ENCODE measurements at places on chromosomes 5 and 9.

DNA sequence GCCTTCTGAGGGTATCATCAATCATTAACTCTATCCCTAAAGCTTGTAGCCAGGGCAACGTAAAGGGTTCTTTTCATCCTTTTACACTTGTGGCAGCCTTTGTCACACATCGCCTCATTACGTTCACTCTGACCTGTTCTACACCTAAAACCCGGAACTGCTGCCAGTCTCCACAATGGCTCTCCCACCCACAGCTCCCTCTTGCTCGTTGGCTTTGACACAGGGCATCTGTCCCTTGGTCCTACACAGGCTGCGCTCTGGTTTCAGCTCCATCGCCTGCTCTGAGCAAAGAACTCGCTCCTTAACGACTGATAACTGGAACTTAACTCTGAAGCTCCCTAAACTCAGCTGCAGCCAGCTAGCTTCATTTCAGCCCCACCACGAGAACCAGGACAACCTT is 112.8 kb upstream of the CTNND2 start:
- DNase-seq = no peak

GRCh38 chr9:121067640-121068039 is 7.1 kb upstream of the CNTRL start:
- no peak for DNase-seq

DNA sequence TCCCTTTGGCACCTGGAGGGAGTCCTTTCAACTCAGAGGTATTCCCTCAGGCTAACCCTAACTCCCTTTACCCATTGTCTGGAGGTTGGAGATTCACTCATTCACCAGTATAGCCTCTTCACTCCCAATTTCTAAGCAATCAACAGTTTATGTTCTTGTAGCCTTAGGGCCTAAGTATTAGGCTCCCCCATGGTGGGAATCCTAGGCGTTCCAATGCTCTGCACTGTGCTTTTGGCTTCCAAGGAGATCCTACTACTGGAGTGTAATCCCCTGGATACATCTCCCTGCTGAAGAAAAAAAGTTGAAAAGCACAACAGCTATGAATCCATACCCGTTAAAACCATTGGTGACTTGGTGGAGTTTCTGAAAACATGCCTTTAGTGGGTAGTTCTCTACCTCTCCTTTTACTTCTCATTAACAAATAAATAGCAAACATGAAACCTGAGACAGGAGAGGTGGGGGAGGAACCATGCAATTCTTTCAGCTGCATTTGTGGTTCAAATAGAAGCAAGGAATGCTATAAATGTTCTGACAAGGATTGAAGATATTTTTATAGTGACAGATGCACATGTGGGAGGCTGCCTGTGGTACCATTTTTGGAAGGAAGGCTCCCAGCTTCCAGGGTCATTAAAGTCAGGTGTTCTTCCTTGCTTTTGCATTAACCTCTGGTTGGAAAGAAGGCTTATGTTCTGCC is 397.1 kb downstream of the DMAC1 start:
- no peak for DNase-seq

- DNase-seq = no peak
These were observed 171.3 kb downstream of the GDNF start for GRCh38 chr5:37668524-37669047.

DNA sequence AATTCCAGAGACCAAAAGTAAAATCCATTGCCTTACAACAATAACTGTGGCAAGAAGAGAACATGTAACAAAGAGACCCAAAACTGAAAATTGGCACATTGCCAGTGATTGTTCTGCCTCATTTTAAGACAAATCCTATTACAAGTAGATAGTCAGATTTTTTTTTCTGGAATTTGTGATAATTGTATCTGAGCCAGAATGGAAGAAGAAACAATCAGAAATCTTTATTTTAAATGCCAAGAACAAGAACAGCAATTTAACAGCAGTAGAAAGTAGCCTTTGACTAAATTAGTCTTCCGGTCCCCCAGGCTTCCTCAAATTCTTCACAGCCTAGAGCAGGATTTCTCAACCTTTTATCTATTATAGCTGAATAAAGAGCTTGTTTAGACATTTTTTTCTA is 106.7 kb upstream of the PTPN3 start:
- no peak for DNase-seq

- DNase-seq = no peak
These were observed 1.8 kb downstream of the DPP7 start for GRCh38 chr9:137112564-137113384.

All from cortex of kidney (tissue), 1 donor.